Fibroblast of upper back skin (primary cell): ENCODE measurements at places on chromosomes 13 and 19.

- DNase-seq = peak; percentile 88
These were observed 87.6 kb downstream of the ARHGEF7 start for GRCh38 chr13:111202745-111203144.

- no peak for DNase-seq
These were observed 16.6 kb upstream of the TRIM13 start for GRCh38 chr13:49980266-49980665.

DNA sequence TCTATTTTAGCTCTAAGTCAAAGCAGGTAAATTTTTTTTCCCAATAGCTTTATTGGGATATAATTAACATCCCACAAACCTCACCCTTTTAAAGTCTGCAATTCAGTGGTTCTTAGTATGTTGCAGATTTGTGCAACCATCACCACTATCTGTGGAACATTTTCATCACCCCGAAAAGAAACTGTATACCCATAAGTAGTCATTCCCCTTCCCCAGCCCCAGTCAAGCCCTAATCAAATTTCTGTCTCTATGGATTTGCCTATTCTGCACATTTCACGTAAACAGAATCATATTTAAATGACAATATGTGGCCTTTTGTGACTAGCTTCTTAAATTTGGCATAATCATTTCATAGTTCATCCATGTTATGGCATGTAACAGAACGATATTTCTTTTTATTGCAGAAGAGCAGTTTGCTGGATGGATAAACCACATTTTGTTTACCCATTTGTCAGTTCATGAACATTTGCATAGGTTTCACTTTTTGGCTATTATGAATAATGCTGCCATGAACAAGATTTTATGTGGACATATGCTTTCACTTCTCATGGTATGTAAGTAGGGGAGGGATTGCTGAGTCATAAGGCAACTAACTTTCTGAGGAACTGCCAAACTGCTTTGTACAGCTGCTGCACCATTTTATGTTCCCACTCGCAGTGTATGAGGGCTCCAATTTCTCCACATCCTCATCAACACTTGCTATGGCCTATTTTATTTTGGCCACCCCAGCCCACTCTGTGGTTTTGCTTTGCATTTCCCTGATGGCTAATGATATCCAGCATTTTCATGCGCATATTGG, 10.9 kb downstream of the SLC46A3 start:
- peak; percentile 95 for DNase-seq

DNA sequence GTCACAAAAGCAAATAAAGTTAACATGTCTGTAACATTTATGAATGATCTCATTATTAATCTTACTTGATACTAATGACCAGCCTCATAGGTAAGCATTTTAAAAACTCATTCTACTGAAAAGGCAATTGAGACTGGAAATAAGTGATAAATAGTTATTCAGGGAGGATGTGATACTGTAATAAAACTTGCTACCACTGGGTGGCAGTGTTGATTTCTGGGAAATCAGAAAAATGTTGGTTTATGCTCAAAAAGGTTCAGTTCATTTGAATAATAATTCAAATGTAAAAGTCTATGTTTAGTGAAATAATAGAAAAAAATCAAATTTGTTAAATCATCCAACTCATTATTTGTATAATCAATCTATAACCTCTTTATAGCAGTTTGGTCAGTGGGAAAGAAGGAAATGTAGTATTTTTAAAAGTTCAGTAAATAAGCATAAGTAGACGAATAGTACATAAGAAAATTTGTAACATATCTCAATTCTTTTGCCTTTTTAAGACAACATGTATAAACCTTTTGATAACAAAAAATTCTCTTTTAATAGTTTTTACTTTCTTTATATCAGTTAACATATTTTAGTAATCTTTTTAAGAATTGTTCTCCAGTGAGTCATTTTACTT, 9.6 kb downstream of the ABHD13 start:
- DNase-seq = peak; percentile 41

DNA sequence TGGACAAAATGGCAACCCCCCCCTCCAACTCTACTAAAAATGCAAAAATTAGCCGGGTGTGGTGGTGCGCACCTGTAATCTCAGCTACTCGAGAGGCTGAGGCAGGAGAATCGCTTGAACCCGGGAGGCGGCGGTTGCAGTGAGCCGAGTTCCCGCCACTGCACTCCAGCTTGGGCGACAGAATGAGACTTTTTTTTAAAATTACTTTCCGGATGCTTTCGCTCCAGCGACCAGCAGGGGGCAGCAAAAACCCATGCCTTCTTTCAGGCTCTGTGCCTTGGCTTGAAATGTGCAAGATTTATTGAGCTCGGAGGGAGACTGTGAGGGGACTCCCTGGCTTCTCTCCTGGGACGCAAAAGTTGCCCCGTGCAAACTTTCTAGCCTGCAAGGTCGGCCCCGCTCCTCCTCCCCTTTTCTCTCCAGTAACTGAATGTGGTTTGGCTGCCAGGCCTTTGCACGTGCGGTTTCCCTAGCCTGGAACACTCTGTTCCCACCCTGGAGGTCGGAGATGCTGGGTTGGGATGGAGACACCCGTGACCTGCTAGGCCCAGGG, 61.4 kb upstream of the NFIC start:
- DNase-seq = peak; percentile 59

GRCh38 chr13:30404207-30404606, 18.1 kb upstream of the UBE2L5 start:
- no peak for DNase-seq
